ENCODE measurements at places on chromosomes 12 and 14.

- DNase-seq: no peak
These were observed 34.0 kb upstream of the NFYB start for GRCh38 chr12:104171785-104172569.

GRCh38 chr14:74568911-74569310 is 43.1 kb downstream of the LTBP2 start:
- DNase-seq: no peak

DNA sequence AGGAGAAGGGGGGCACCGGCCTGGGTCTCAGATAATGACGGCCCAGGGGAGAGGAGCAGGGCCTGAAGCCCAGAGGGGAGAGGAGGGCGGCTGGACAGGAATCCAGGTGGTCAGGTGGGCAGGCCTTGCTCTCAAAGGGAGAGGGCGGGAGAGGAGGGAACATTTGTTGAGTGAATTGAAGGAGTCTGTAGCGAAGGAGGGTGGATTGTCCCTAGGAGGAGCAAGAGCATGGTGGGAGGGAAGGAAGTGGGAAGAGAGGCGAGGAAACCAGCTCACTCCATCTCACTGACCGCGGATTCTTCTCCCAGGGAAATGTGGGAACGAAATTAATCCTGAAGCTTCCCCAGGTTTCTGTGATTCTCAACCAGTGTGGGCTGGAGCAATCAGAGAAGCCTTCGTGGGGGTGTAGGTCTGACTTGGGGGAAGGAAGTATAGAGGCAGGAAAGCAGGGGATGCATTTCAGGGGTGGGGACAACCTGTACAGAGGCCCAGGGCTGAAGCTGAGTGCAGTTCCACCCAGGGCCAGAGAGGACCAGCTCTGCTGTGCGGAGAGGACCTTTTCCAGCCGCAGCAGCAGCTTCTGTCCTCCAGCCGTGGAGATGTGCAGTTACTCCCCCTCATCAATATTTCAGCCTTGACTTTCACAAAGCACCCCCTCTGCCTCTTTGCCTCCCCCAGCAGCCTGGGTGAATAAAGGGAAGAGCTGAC is 100.9 kb downstream of the CHST11 start:
- DNase-seq: no peak

GRCh38 chr12:108810636-108811035 is 46.7 kb downstream of the SSH1 start:
- DNase-seq: no peak

GRCh38 chr14:28243600-28243999 is 523.0 kb upstream of the FOXG1 start:
- no peak for DNase-seq

DNA sequence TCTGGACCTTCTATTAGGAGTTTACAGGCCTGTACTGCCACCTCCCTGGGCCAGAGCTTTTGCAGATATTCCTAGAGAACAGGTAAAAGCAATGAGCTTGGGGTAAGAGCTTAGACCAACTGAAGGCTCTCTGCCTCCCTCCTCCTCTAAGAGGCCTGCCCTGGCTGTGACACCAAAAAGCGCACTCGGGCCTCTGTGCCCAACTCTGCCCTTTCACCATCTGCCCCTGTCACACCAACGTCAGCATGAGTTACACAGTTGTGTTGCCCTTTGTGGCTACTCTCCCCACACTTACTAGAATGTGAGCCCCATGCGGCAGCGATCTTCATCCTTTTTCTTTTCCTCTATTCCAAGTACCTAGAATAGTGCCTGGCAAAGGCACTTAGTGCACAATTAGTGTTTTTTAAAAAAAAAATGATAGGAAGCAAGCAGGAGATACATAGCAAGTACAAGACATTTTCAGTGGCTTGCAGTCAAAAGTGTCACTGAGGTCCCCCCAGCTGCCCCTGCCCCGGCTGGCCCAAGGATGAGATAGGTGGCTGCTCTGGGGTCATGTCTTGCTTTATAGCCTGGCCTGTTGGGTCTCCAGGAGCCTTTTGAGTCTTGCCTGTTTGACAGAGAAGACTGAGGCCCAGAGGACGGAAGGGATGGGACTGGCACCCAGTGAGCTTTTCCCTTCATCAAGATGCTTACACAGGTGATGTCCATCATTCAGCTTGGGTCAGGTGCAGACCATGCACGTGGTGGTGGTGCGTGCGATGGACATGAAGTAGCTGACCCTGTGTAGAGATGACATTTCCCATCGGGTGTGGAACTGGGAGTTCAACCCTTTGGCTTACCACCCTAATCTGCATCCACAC is 12.5 kb downstream of the CKB start:
- no peak for DNase-seq

DNA sequence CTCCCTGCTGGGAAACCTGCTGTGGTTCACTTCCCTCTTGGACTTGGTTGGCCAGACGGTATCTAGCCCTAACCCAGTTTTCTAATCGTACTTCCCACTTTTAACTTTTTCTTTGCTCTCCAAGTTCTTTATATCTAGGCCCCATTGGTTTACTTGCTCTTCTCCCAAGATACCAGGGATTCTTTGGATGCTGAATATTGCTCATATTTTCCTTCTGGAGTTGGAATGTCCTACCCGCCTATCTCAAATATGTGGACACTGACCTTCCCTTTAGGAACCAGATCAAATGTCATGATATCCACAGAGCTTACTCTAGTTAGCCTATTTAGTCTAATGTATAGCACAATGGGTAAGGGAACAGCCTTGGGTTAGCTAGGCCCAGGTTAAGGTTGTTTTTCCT is 228.6 kb downstream of the DACT1 start:
- DNase-seq: no peak

DNA sequence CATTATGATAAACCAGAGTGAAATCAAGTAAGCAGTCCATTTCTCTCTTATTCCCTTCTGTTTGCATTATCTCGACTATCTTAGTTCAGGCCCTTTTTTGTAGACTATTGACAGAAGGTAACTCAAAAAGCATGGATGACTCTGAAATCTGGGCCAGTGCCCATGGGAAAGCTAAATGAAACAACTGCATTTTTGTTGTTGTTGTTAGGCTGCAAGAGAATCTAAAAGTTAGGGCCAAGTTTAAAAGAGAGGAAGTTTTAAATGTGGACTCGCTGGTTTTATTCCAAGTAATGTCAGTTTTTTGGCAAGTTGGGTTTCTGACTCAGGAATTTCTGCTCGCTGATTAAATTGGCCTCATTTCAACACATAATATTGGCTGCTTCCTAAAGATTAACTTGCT is 201.1 kb downstream of the PIK3C2G start:
- no peak for DNase-seq

- DNase-seq: no peak
These were observed 67.0 kb downstream of the ADCK1 start for GRCh38 chr14:77866932-77867331.
